ENCODE measurements at places on chromosomes 2 and 18.

DNA sequence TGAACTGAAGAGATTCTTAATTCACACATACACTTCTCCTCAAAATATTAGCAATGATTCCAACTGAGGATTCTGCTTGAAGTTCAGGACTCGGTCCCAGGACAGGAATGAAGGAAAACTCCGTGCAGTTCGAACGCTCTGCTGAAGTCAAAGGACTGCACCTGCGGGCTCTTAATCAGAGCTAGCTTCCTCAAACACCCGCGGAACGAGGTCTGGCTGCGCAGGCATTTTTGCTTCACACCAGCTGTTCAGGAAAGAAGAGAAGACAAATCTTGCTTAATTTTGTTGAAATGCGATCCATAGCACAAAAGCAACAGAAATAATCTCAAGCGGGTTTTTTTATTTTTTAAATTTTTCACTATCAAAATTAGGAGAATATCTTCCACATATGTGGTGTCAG, 175.6 kb downstream of the LAMA1 start:
- DNase-seq = no peak

DNA sequence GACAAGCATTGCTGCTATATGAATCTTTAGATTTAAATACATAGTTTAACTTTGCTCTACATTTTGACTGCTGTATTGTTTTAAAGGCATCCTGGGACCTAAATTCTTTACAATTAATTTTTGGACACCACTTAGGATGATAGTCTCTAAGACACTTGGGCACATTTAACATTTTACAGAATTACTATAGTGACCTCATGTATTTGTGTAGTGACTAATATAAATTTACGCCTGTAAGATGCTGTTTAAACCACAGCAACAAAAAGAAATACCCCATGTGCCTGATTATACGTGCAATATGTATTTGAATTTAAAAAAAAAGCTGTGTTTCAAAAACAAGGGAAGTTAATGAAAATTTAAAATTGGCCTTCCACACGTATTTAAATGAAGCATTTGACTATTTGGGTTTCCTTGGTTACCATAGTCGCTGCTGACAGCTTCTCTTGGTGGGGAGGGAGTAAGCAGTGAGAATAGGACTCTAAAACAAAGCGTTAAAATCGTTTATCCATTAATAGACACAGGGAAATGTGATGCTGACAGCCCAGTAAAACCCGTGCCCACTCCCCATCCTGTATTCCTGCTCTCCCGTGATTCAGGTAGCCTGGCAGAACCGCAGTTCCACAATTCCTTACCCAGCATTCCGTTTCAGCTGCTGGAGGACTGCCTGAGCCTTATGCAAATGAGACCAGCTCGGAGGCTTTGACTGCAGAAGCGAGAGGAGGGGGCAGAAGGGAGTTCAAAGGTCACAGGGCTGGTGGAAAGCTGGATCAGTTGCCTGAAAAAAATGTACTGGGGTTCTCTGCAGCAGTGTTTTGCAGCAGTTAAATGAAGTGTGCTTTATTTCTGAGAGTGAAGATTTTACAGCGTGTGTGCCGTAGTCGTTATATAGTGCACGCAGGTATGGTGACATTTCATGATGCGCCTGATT, 104.3 kb downstream of the CSRNP3 start:
- peak; percentile 74 for DNase-seq

- no peak for DNase-seq
Measured at GRCh38 chr18:12065397-12065796, 28.2 kb upstream of the ANKRD62 start.

DNA sequence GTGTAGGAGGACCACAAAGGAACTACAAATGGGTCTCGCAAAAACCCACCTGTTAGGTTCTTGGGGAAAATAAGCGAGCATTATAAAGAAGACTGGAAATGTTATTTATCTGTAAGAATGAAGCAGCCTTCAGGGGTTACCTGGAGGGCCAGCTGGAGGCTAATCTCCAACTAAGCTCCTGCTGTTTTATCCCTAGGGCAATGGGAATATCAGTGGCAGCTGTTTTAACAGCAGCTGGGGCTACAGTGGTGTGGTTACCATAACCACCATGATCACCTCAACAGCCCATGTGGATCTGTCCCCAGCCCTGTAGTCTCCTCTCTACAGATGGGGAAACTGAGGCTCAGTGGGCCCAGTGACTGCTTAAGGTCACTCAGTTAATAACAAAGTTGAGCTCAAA, 108.1 kb downstream of the FTCDNL1 start:
- DNase-seq = no peak

DNA sequence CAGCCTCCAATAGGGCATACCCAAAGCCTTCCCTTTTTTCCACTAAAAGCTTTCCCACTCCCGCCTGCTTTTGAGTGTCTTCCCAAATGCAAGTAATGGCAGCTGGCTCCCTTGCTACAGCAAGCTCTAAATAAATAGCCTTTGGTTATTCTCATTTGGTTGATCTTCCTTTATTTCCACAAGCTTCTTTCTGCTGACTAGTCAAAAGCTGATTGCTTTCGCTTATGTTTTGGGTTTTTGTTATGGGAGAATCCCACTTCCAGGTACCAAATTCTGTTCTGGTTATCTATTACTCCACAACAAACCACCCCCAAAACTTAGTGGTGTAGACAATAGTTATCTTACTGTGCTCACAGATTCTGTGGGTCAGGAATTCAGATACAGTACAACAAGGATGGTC, 22.3 kb downstream of the SP5 start:
- no peak for DNase-seq

GRCh38 chr2:3354986-3355385, 22.6 kb downstream of the EIPR1 start:
- no peak for DNase-seq

GRCh38 chr18:51195451-51196117, 1.9 kb downstream of the MEX3C start:
- DNase-seq = peak; percentile 43

DNA sequence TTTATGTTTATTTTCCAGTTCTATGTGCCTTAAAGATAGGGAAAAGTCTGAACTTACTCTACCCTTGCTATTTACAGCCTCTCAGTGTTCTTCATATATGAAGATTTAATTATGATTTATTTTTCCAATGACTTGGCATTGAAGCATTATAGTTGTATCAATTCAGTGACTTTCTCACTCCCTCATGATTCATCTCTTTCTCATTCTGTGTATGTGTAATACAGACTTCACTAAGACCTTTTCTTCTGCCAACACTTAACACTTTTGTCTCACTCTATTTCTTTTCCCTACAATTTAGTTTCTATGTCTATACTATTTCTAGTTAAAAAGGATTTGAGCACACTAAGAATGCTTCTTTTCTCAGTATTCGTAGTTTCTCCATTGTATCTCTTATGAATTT, 1470.3 kb upstream of the ACVR2A start:
- no peak for DNase-seq

DNA sequence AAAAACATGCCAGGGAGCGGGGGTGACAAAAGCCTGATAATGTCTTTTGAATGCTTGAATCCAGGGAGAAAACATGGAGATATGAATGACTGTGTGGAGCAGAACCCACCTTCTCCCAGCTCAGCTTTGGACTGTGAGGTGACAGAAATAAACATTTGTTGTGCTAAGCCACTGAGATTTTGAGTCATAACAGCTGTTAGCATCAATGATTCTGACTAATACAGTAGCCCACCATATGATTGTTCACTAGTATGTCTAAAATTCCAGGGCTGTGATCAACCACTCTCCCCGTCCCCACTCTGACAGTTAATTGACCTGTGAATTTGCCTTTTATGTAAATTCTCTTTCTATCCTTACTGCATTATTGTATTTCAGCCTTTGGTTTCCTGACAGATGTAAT, 69.1 kb downstream of the PDK1 start:
- no peak for DNase-seq

- DNase-seq = no peak
Measured at GRCh38 chr2:99404797-99405669, 67.8 kb downstream of the EIF5B start.

GRCh38 chr2:170887496-170887895, 41.6 kb upstream of the GORASP2 start:
- DNase-seq = no peak

- DNase-seq = no peak
Measured at GRCh38 chr2:64295326-64296139, 151.3 kb upstream of the PELI1 start.

DNA sequence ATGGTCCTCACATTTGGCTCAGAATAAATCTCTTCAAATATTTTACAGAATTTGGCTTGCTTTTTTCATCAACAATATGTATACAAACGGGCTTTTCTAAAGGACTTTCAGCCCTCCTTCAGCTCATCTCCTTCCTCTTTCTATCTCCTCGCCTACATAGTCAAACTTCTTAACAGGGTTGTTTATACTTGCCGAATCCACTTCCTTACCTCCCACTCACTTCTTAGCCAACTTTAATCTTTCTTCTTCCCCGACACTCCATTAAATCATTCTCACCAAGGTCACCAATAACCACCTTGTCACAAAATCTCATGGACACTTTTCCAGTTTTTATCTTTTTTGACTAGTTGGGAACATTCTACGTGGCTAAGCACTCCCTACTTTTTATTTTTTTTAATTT, 325.2 kb downstream of the PLCL1 start:
- no peak for DNase-seq

DNA sequence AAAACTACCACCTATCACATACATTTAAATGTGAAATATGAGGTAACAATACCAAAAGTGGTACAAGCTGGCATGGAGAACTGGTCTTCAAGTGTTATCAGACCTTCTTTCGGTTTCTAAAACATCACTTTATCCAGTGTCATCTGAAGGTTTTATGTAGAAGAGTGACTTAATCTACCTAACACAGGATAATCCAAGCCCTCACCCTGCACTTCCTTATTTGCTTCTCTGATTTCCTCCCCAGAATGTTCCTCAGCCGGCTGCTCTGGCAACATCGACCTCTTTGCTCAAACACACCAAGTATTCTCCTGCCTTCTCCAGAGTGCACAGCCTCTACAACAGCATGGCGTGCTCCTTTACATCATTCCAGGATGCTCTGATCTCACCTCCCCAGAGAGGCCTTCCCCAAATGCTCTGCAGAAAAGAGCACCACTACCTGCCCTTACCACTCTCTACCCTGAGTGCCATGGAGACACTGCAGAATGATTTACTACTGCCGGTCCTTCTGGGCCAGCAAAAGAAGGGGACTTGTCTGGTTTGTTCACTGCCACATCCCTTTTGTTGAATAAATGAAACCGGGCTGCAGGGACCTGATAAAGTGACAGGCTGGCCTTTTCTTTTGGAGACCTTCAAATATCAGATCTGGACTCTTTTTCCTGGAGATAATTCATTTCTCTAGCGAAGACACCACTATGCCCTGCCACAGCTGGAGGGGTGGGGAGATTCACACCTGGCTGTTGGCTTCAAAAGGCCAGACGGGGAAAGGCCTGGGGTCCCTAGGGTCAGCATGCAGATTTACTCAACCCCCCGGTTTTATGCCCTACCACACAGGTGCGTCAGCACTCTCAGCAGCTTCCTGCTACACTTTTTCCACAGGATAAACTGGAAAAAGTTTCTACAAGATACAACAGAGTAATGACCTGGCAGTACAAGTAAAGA, 42.0 kb downstream of the TTR start:
- no peak for DNase-seq

- DNase-seq = no peak
Measured at GRCh38 chr18:10235661-10235952, 218.8 kb upstream of the APCDD1 start.

GRCh38 chr2:216653931-216654365, 20.7 kb downstream of the IGFBP2 start:
- no peak for DNase-seq

- no peak for DNase-seq
Measured at GRCh38 chr18:11155034-11155759, 5.8 kb upstream of the PIEZO2 start.

DNA sequence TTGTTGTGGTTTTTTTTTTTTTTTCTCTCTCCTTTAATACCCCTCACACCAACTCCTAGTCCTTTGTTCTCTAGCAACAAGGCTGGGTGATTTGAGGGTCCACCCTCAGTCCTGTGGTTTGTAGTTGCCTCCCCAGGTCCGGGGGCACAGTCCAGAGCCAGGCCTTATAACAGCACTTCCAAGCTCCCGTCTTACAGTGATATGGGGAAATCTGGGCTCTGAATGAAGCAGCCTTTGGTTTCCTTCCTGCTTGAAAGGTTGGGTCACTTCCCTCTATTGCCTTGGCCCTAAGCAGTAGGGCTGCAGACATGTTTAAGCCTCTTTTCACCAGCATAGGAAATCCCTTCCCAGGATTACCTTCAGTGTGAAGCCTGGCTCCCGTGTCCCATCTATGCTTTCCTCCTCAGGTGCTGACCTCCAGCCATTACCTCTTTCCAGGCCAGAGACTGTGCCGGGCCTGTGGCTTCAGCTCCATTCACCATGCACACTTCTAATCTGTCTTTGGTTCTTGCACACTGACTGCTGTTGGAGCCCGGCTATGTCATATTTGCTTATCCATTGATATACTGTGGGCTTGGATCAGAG, 21.2 kb upstream of the NTSR2 start:
- DNase-seq = no peak

GRCh38 chr2:182078988-182079602, 93.4 kb downstream of the PPP1R1C start:
- DNase-seq = no peak

DNA sequence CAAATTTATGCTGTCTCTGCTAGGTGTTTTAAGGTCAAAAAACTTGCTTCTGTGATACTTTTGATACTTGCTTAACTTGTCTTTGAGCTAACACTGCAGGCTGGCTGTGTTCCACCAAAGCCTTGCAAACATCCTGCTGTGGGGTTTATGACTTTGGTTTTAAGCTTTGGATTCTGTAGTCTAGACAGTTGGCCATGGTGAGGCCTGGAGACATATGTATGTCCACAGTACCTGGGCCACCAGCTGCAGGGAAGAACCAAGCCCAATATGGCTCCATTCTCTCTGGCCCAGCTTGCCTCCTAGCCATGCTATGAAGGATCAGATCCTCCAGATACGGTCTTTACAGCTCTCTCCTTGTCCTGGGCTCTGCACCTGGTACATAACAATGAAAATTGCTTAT, 113.9 kb downstream of the INO80D start:
- DNase-seq = no peak

GRCh38 chr2:86441392-86441881, 266 bp downstream of the KDM3A start:
- no peak for DNase-seq

DNA sequence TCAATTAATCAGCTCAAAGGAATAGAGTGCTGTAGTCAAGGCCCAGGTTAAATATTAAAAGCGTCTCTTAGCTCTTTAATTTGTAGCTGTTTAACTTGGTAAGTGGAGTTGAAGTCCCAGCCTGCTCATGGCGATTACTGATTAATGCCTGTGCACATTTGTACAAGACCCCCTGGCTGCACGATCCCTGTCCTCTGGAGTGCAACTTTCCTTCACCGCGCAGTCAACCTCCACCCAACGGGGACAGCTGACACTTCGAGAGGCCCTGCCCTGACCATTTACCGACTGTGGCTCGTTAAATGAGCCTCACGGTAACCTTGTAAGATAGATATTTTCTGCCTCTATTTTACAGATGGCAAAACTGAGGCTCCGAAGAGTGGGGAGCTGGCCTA, 5.5 kb upstream of the CYS1 start:
- DNase-seq = no peak

GRCh38 chr2:112646791-112647689, 1.3 kb downstream of the SLC20A1 start:
- DNase-seq = no peak

GRCh38 chr18:29979881-29980280, 1062.7 kb downstream of the DSC3 start:
- DNase-seq = no peak

GRCh38 chr18:8930990-8931616, 171.4 kb upstream of the NDUFV2 start:
- DNase-seq = no peak

GRCh38 chr18:52363861-52364260, 23.9 kb downstream of the DCC start:
- no peak for DNase-seq

- peak; percentile 13 for DNase-seq
Measured at GRCh38 chr2:240997856-240998705, at the start of gene SNED1. Gene SNED1 (plus strand): TSS chr2:240998618. CDS start chr2:240998838, 220 bp downstream.
